ENCODE measurements at places on chromosomes 2 and 18.

- DNase-seq = no peak
Observed at GRCh38 chr2:225737556-225737955, 338.0 kb downstream of the NYAP2 start.

GRCh38 chr2:56749152-56749752 is 565.5 kb downstream of the CCDC85A start:
- no peak for DNase-seq

DNA sequence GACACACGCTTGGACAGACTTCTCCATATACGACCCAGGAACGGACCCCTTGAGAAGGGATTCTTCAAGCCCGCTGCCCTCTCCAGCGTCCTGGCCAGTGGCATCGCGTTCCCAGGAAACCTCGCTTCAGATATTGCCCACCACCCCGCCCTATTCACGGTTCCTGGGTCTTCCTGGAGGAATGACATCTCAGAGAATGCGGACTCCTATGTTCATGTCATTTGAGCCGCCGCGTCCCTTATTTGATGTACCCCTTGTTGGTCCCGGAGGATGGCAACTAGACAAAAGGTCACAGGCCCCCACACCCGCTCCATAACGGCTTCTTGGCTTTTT is 588 bp upstream of the CCDC93 start:
- no peak for DNase-seq

- DNase-seq = no peak
Observed at GRCh38 chr2:142914507-142915313, 37.2 kb downstream of the KYNU start.

GRCh38 chr2:21438949-21439348 is 315.2 kb downstream of the TDRD15 start:
- DNase-seq = no peak

- no peak for DNase-seq
Observed at GRCh38 chr18:63237881-63238692, 81.5 kb downstream of the BCL2 start.

DNA sequence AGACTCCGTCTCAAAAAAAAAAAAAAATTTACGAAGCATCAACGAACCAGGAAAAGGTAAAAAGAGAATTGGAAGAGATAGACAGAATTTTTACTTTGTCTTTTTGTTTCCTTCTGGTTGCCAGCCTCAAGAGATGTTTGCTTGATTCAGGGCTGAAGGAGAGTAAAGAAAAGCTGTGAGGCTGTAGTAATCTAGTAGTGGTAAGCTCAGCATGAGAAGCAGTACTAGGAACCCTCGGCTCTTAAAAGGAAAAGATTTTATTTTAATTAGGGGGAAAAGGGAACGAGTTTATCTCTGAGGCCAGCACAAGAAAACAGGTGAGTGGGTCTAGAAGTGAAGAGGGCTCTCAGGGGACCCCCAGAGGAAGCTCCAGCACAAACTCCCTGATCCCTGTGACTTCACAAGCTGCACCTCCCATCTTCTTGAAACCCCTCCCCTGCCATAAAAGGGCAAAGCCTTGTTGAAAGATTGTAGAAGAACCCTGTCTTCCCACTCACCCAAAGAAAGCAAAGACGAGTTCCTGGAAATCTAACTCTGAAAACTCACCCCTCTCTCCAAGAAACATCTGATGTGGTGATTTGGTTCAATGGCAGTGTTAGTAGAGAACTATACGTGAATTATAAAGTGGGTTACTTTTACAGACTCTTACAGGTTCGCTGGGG is 8.6 kb downstream of the RBMS1 start:
- DNase-seq = no peak

- DNase-seq = no peak
Observed at GRCh38 chr2:32905270-32905669, 41.5 kb upstream of the LTBP1 start.

DNA sequence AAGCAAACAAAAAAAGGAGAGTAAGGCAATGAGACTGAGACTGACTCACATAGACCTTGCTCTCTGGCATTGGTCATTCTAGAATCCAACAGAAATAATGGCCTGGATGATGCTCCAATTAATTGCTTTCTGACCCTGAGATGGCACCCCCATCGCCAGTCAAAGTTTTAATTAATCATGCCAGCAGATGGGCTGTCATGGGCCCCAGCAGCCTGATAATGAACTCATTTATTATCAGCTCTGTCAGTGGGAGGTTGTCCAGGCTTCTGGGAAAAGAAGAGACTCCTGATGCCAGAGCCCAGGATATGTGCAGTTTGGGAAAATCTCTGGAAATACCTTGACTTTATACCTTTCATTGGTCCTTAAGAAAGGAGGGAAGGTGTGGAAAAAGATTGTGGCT is 115.2 kb downstream of the XRCC5 start:
- no peak for DNase-seq

- no peak for DNase-seq
Observed at GRCh38 chr2:179677077-179677688, 184.2 kb downstream of the ZNF385B start.

GRCh38 chr18:77157312-77157711 is 24.7 kb upstream of the MBP start:
- no peak for DNase-seq

GRCh38 chr18:49431165-49431962 is 29.1 kb downstream of the DYM start:
- no peak for DNase-seq

DNA sequence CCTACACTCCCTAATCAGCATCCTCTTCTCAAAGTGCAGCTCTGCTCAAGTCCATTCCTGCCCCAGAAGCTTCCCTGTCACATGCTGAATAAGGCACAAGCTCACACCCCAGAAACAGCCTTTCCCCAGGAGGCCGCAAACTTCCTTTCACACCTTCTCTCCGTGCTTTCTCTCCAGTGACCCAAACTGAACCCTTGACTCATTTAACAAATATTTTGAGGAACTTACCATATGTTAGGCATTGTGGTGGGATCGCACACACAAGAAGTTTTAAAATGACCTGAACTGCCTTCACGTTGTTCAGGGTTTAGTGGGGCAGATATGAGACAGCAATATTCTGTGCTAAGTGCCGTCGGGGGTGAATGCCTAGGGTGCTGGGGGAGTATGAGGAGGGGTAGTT is 161.3 kb downstream of the INSIG2 start:
- no peak for DNase-seq

GRCh38 chr2:21231985-21232384 is 108.2 kb downstream of the TDRD15 start:
- no peak for DNase-seq

DNA sequence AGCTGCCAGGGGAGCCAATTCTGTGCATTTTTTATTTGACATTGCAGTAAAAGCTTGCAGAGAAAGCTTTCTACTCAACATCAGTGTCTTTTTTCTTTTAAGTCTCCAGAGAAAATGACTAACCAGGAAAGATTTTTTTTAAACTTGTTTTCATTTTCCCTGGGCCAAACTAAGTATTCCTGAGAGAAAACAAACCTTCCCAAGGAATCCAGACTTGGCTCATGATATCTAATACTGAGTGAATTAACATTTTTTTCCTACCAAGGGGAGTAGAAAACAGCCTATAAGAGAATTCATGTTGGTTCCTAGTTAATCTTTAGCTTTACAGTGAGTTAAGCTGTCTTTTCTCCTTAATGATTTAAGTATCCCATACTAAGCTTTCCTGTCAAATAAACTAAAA is 46.7 kb downstream of the DAPL1 start:
- DNase-seq = no peak

- no peak for DNase-seq
Observed at GRCh38 chr2:175154661-175155082, 13.3 kb downstream of the ATF2 start.

- DNase-seq = no peak
Observed at GRCh38 chr2:60433018-60433596, 120.3 kb downstream of the BCL11A start.

- peak; percentile 51 for DNase-seq
Observed at GRCh38 chr2:98869870-98870269, 66.2 kb downstream of the CRACDL start.

DNA sequence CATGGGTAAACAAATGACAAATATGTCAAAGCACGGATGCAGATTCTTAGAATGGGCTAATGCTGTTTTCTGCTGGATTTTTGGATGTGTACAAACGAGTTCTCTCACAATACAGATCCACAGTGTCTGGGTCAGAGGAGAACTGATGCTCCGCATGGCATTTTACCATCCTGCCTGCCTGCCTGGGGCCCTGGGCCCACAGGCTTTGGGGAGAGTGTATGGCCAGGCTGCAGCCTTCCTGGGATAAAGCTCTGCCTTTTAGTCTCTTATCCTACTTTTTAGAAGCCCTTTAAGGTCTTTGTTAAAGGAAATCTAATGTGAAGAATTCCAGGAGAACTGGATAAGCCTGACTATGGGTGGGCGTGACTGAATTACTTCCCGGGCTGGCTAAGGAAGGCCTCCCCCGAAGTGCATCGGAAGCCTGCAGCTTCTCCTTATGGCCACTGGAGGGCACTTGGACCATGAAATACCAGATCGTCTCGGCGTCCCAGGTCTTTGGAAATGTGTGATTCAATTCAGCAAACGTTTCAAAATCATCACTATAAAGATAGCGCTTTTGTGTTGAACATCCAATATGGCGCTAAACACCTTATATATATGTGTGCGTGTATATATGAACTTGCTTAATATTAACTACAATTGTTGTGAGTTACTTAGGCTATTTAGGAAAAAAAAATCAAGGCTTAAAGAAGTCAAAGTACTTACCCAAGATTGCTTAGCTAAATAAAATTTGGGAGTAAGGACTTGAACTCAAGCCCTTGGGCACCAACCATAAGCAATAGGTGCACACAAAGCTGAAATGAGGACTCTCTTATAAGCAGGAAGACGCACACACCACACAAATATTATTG is 15.2 kb upstream of the DNPEP start:
- DNase-seq = no peak

DNA sequence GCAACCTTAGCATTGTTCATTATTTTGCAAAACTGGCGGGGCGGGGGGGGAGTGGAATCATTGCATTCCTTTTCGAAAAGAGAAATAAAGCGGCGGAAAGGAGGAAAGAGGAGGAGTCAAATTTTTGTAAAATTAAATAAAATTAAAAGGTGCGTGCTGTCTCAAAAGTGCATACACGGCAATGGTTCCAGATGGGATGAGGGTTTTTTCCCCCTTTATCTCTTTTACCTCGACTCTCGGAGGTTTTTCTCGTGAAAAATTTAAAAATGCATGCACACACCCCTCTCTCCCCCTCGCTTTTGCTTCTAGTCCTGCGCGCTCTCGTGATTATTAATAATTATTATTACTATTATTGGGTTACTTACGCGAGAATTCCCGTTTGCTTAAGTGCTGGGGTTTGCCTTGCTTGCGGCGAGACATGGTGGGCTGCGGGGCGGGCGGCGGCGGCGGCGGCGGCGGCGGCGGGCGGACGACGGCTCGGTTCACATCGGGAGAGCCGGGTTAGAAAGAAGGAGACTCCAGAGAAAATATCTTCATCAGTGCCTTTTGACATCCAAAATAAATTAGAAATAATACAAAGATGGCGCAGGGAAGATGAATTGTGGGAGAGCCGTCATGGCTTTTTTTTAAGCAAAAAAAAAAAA is 481 bp downstream of the BCL11A start:
- no peak for DNase-seq

DNA sequence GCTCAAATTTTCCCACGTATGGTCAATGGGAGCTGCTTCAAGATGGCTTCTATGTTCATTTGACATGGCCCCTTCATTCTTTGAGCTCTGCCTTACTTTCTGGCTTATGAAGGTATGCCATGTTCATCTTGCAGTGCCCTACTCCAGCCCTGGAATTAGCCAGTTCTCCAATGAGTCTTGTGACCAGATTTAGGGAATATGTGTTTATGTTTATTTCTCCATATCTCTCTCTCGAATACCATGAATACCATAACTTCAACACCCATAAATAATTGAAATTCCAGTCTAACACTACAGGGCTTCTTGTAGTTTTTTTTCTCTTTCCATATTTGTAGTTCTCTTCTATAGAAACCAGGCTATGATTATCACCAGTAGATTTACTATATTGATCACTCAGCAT is 39.7 kb downstream of the EPB41L5 start:
- no peak for DNase-seq

DNA sequence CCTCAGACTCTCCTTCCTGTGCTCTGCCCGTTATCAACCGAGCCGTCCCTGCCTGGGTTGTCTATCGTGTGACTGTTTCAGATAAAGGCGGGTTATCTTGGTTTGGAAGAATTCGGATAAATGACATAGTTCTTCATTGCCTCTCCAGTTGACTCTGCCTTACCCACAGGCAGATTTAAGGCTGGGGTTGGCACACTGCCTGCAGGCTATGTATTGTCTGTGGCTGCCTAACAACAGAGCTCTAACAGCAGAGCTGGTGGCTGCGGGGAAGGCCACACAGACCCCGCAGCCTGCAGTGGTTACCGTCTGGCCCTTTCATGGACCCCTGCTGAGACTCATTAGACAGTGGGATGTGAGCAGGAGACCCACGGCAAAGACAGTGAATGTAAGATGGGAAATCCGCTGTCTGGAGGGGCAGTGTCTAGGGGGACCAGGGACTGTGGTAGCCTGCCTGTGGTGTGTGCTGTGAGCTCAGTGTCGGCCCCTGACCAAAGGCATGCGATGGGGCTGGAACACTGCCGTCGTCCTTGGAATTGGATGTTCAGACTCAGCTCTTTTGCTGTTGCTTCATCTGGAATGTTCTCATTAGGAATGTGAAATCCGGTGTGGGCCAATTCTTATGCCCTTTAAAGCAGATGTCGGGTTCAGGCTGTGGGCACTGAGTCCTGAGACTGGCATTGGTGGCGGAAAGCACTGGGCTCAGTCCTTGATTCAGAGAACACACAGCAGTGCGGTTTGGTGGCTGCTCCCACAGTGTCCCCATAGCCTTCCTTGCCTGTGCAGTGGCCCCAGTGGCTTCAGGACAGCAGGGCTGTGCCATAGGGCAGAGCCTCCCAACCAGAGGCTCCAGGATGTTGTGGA is 44.5 kb downstream of the SH3RF3 start:
- DNase-seq = no peak

DNA sequence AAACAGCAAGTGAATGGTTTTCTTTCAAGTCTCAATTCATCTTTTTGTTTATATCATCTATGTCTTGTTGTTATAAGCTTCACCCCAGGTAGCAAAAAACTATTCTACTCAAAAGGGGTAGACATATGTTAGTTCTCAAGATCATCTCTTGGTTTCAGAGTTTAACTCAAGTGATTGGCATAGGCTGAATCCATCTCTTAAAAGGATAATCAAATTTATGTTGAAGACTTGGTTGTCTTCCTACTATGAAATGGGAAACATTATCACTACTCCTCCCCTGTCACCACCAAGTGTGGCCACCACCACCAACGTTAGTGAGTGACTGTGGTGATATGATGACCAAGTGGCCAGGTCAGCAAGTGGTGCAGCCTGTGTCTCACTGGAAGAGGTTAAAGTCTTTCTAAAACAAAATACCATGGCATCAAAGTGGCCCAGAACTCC is 1.5 kb downstream of the IL1B start:
- no peak for DNase-seq

DNA sequence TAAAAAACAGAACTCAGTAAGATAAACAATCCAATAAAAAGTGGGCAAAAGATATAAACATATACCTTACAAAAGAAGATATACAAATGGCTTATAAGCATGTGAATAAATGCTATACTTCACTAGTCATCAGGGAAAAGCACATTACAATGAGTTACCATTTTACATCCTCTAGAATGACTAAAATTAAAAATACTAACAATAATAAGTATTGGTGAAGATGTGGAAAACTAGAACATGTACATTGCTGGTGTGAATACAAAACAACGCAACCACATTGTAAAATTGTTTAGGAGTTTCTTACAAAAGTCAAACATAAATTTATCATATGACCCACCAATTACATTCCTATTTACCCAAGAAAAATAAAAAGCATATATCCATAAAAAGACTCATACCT is 80.1 kb downstream of the SPIRE1 start:
- DNase-seq = no peak

Measured in osteocyte (in vitro differentiated cells).